ENCODE measurements at places on chromosomes 3 and 15.

DNA sequence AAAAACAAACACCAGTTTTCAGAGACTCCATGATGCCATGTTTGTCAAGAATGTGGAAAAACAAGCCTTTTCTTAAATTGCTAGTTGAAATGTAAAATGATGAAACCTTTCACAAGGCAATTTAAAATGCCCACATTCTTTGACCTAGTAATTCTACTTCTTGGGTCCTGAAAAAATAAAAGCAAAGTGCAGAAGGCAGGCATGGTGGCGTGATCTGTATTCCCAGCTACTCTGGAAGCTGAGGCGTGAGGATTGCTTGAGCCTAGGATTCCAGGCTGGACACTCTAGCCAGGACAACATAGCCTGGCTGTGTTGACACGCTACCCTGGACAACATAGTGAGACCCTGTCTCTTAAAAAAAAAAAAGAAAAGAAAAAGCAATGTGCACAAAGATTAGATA is 4.3 kb upstream of the MORF4L1 start:
- DNase-seq = no peak

DNA sequence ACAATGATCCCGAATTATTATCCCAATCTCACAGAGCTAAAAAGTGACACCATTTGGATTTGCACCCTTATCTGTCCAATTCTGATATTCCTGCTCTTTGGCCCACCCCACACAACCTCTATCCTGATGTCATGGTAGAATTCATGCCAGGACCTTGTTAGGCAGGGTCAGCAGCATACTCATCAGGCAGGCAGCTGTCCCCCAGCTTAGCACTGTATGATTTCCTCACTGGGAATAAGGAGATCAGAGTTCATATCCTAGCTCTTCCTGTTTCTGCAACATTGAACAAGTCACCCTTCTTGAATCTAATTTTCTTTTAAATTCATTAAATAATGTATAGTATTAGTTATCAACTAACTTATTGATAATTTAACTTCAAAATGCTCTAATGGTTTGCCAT is 12.0 kb upstream of the C3orf80 start:
- DNase-seq = no peak

DNA sequence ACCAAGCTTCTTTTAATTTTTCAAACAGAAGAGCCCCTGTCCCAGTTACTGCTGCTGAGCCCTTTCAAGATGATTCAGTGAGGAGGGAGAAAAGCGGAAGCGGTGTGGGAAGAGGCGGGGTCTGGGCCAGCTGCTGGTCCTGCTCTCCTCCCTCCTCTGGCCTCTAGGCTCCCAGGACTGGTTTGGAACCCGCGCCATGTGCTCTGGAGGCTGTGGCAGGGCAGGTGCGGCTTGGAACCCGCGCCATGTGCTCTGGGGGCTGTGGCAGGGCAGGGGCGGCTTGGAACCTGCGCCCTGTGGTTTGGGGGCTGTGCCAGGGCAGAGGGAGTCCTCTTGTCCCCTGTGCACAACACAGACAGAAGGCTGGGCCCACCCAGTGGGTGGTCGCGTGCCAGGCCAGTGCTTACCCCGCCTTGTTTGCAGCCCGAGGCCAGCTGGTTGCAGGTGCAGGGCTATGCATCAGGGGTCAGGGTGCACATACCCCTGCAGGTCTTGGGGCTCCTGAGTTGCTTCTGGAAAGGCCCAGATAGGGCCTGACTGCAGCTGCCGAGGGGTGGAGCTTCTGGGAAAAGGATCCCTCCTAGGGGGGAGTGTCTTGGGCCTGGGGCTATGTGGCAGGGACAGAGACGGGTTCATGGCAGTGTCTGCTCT is 12.2 kb downstream of the ALG1L2 start:
- no peak for DNase-seq

GRCh38 chr3:49122451-49122850 is 1.8 kb upstream of the USP19 start:
- DNase-seq = no peak

GRCh38 chr15:85151861-85152260 is 170.2 kb downstream of the PDE8A start:
- no peak for DNase-seq

DNA sequence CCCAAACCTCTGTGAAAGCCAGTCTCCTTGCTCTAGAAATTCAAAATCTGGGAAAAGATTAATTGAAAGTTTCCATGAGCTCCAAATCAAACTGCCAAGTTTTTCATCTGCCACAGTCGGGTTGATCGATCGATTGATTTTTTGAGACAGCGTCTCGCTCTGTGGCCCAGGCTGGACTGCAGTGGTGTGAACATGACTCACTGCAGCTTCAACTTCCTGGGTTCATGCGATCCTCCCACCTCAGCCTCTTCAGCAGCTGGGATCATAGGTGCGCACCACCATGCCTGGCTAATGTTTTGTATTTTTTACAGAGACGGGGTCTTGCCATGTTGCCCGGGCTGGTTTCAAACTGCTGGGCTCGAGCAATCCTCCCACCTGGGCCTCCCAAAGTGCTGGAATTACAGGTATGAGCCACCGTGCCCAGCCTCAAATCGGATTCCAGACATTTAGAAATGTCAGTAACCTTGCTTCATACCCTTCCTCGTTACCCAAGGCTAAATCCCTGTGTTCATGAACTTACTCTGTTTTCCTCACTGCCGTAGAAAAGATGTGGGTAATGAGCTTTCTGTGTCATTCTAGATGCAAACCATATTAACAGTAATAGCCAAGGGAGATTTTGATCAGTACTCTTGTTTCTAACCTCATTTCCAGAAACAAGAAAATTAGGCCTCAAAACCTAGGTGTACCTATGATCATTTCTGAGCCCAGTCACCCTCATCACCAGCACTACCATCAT is 105.9 kb upstream of the AKAP13 start:
- DNase-seq = no peak

- DNase-seq = no peak
Measured at GRCh38 chr3:63992516-63993209, 30.6 kb downstream of the PSMD6 start.

- DNase-seq = no peak
Measured at GRCh38 chr15:99628374-99629001, 62.7 kb downstream of the MEF2A start.

GRCh38 chr3:12427551-12427950 is 56.7 kb upstream of the TSEN2 start:
- no peak for DNase-seq

DNA sequence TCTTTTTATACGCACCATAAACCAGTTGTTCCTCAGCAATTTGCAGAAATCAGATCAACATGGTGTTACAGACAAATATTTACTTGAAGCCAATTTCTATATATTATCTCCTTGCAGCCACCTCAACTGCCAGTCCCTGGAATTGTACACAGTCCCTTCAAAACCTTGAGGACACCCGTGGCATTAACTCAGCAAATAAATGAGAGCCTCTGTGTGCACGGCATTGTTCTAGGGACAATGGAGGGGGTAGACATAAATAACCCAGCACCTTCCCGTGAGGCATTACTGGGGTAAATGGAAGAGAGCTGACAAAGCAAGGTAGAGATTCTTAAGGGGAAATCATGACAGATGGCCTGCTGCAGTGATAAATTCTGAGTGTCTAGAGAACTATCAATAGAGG is 12.5 kb downstream of the TM2D3 start:
- no peak for DNase-seq

GRCh38 chr3:29281344-29282241 is 722 bp downstream of the RBMS3 start:
- no peak for DNase-seq

DNA sequence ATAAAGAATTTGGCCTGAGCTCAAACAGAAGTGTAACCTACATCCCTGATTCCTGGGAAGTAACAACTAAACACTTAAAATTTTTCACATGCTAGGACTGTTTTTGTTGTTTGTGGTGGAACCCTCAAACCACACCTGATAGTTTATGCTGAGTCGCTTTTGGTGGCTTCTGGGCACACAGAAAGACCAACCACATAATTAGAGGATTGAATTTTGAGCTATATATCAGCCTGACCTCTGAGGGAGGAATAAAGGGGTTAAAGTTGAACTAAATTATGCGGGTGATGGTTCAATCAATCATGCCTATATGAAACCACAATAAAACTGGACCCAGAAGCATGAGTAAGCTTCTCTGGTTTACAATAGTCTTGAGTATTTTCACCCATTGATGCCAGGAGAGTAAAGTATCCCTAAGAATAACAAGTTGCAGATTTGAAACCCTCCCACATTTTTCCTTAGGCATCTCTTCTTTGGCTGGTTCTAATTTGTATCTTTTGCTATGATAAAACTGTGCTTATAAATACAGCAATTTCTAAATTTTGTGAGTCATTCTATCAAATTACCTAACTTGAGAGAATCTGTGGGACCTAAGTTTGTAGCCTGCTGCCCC is 1304.5 kb upstream of the GBE1 start:
- DNase-seq = no peak

DNA sequence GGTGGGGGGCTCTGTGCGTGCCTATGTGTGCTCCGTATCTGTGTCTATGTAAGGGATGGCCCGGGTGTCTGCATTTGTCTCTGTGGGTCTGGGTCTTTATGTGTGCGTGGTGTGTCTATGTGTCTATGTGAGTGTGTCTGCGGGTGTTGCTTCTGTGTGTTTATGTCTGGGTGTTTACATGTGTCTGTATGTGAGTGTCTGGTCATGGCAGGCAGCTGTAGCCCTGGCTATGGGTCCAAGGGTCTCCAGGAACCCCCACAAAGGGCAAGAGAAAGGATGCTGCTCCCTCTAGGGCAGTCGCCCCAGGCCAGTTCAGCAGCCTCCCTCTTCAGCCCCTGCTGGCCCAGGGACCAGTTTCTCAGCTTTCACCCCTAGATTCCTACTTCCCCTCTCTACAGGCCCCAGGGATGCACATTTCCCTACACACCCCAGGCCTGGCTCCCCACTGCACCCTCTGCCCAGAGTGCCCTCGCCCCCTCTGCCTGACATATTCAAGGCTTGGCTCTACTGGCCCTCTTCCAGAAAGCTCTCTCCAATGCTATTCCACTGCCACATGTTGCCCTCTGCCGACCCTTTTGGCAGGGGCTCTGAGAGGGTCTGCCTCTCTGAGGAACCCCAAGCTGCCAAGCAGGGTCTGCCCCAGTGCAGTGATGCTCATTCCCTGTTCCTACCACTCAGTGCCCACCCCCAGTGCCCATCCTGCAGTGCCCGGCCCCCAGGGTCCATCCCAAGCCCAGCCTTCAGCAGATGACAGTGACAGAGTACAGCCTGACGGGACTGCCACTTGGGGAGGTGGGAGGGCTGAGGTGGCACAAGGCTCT is 1.0 kb upstream of the MYL3 start:
- no peak for DNase-seq

DNA sequence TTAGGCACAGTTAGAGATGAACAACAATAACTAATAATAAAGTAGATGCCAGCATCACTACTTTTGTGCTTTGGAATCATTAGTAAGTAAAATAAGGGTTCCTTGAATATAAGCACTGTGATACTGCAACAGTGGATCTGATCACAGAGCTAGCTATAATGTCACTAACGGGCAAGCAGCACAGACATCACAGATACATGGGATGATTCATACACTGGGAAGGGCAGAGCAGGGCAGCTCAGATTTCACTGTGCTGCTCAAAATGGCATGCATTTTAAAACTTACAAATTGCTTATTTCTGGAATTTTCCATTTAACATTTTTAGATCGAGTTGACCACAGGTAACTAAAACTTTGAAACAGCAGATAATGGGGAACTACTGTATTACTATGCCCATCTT is 476.6 kb downstream of the FHIT start:
- no peak for DNase-seq

DNA sequence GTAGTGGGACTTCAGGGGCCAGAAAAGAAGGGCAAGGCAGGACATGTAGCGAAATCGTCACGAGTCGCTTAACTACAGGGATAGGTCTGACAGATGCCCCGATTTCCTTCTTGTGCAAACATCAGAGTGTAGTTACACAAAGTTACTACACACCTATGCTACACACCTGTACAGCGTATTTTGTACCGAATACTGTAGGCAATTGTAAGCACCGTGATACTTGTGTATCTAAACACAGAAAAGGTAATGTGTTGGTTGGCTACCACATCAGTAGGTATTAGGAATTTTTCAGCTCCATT is 515 bp upstream of the MTHFS start:
- no peak for DNase-seq

DNA sequence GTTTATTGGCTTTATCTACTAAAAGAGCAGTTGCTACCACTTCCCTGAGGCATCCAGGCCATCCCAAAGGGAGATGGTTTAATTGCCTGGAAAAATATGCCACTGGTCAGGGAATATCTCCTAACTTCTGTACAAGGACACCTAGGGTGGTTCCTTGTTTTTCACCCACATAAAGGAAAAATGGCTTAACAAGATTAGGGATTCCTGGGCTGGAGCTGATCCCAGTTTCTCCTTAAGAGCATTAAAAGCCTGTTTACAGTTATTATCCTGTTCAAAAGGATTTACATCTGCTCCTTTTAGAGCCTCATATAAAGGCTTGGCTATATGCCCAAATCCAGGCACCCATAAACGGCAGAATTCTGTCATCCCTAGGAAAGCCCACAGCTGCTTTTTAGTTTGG is 70.2 kb upstream of the WNT7A start:
- no peak for DNase-seq

- DNase-seq = no peak
Measured at GRCh38 chr15:60400944-60401343, 3.2 kb upstream of the ANXA2 start.

DNA sequence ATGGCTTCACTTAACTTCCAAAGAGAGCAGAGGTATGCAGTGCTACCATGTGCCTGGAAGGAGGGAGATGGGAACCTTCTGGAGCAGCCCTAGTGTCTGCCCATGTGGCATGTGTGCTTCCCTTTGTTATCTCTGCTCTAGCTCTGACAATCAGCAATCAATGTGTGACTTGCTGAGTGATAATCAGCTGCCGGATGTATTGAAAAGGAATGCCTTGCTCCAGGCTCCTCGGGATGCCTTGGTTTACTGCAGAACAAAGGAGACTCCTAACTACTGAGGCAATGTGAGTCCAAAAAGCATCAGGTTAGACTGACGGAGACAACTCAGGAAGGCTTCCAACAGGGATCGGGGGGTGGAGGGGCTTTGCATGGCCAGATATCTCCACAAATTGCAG is 36.0 kb upstream of the CORO2B start:
- DNase-seq = no peak

DNA sequence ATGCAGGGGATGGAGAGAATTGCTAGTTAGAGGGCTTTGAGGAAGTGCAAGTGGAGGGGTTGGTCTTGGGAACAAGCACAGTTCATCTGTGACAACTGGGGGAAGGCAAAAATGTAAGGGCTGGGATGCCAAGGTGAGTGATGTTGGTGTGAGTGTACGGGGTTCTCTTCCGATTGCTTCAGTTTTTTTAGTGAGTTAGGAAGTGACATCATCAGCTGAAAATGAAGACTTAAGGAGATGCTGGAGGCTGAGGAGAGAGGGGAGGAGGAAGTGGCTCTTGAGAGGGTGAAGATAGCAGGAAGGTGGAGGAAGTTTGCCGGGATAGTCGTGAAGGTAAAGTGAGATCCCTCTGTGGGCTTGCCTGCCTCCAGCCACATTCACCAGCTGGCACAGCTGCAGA is 12.7 kb downstream of the TICRR start:
- DNase-seq = no peak
